ENCODE measurements at places on chromosomes 12 and 14.

DNA sequence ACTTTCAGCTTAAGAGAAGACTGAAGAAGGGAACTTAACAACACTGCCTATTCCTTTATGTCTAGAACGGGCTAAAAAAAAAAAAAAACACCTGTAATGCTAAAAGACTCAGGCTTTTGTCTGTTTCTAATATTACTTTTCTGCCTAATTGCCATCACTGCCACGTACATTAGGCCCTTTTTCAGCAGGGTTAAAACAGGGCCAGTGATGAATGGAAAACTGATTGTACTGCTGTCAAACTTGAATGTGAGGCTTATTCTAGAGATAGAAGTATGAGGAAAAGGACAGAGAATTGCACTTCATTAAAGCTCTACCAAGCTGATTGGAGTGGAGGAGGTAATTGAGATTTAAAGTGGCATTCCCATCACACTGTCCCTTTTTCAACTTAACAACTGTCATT, 535.8 kb downstream of the PRKD1 start:
- DNase-seq = no peak

DNA sequence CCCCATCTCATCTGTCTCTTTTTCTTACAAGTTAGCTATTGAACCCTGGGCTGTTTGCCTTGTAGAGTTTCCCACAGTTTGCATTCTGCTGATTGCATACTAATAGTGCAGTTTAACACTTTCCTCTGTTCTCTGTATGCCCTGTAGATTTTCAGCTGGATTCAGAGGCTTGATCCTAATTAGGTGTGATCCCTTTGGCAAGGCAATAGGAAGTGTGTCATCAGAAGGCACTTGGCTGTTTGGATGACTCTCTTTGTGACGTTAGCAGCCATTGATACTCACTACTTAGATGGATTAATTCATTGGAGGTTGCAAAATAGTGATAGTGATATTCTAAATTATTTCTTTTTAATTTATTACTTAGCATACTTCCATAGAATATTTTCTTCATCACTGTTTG, 33.6 kb downstream of the FUT8 start:
- DNase-seq = no peak

DNA sequence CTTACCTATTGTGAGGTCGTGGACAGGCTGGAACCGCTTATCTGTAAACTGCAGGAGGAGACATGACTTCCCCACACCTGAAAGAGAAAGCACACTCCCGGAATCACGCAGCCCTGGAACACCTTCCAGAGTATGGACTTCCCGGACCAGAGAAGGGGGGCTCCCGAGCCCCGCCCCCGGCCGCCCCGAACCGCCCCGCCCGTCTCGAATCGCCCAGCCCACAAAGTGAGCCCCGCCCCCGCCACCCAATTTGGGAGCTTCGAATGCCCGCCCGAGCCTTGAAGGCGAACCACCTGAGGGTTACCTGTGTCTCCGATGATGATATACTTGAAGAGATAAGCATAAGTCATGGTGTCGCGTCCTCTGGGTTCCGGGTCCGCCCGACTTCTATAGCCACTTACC, 235 bp downstream of the RAB2B start:
- DNase-seq = peak; percentile 94

DNA sequence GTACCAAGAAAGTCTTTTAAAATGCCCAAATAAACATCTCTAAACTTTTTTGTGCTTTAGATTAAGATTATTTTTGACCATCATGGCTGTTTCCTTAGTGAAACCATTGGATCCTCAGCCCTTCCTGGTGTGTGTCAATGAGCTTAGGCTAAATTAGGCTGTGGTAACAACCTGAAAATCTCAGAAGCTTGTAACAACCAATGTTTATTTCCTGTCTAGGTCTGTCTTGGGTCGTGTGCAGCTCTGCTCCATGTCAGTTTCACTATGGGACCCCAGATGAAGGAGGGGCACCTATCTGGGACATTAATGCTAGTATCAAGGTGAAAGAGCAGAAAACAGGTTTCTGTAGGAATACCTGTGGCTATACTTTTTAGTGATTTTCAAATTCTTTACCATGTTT, 49.9 kb downstream of the KCNMB4 start:
- no peak for DNase-seq

- DNase-seq = peak; percentile 66
Observed at GRCh38 chr14:34931206-34931605, 51.6 kb upstream of the SRP54 start.

GRCh38 chr12:122336015-122336946, 70.0 kb upstream of the VPS33A start:
- peak; percentile 77 for DNase-seq

DNA sequence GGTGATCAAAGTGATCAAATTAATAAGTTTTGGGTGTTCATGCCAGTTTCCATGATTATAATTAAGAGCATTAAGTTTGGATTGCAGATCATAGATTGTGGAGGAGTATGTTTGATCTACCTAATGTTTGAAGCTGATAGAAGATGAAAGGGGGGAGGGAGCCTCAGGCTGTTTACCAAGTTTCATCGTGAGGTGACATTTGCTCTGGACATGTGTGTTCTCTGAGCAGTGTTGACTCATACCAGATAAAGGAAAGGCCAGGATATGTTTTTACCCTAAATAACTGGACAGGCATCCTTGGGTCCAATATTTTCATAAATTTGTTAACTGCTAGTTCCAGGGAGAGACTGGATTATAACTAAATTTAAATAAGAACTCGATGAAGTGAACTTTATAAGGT, 3.5 kb upstream of the SEL1L start:
- DNase-seq = no peak

DNA sequence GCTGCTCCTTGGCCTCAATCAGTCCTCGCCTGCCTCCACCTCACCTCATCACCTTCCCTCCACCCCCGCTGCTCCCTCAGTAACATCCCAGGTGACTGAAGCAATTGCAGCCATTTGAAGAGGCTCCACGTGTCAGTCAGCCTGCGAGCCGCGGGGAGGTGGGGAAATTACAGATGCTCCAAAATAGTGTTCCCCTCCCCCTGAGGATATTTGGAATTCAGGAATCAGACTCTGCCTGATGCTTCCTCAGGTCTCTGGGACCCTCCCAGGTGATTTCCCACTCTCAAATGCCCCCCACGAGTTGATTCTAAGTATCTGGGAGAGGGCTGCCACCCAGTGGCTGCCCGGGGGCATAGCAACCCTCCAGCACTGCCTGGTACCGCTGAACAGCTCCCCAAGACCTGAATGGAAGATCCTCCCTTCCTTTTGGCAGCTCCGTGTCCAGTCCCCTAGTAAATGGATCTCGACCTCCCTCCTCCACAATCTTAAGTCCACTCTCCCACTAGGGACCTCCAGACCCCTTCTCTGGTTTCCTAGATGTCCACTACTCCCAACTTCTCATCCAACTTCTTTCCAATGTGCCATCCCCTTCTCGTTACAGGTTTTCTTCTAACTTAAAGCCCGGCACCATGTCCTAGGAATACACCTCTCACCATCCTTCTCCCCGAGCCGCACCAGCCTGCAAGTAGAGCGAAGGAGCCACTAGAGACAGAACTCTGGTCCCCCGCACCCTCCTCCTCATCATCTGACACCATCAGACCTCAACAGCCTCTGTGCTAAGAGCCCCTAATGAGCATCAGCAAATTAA, 1.4 kb upstream of the ASIC1 start:
- peak; percentile 83 for DNase-seq

DNA sequence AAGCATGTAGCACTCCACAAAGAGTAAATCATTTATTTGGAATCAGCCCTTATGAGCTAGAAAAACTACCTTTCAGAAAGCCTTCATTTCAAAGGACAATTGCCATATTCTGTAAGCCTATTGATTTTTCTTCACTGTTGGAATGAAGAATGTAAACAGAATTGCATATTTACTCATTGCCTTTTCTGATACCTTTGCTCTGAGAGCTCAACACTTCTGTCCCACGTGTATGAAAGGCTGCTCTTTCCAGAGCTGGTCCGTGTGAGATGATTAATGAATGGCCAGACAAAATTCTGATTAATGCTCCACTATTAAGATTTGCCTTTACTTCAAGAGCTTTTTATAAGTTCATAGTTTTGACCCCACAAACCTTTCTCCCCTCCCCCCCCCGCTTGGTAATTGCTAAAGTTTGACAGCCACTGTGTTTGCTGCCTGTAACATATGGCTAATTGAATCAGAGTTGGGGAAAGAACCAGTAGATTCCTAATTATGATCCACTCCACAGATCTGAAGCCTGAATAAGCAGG, 63.0 kb upstream of the PLEKHA5 start:
- no peak for DNase-seq

DNA sequence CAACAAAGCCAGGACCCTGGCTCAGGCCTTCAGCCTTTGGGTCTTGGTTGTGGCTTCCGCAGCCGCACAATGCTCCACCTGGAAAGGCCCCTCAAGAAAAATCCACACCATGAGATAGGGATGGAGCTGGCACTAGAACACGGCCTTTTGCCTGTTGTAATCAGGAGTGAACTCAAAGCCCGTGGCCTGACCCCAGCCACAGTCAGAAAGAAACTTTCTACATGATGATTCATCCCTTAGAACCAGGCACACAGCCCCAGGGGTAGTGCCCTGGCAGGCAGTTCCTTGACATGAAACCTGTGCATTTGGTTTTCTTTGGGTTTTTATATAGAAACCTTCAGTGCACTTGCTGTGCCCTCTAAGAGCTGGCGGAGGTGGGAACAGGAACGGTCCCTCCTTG, 5.1 kb downstream of the CLMN start:
- DNase-seq = peak; percentile 66

DNA sequence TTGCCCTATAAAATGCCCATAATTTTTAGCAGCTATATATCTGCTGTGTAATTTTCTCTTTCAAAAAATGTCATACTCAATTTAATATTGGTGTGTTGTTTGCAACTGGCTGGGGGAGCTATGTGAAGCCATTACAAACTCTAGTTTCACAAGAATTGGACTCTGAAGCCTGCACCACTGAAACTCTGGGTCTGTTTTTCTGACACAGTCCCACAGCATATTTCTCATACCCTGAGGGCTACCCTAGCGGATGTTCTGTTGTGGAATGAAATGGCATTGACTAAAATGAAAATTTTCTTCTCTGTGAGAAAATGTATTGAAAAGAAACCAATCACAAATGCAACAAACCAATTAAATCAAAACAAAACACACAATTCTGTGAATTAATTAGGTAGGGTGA, 284.6 kb upstream of the NPAS3 start:
- DNase-seq = no peak

DNA sequence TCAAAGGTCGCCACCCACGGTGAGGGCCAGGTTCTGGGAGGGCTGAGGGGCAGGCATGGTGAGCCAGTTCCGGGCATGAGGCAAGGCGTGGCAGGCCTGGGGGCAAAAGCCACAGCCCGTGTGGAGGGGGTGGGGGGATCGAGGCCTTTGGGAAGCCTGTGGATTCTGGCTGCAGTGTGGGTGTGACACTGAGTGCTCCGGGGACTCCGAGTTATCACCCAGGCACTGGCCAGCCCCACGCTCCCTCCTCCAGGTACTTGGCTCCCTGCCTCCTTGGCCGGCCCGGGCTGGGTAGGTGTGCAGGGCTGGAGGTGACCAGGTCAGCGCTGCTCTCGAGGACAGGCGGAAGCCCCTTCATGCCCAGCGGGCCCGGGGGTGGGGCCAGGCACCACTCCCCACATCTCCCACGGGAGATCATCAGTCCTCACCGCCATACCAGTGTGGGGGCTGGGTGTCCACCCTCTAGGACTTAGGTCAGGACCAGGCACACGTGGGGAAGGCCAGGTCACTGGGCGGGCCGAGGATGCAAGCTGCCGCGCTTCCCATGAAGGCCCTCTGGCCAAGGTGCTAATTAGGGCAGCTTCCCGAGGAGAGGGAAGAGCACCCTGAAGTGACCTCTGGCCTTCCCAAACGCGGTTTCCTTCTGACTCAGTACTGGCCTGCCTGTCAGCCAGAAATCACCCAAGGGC, 34.1 kb upstream of the TDRD9 start:
- no peak for DNase-seq
